ENCODE measurements at places on chromosomes 5 and 9. TPM values are rescaled to one million over a fixed set of nuclear protein-coding genes. Genes with fewer than 3 reads are reported as not detected.

DNA sequence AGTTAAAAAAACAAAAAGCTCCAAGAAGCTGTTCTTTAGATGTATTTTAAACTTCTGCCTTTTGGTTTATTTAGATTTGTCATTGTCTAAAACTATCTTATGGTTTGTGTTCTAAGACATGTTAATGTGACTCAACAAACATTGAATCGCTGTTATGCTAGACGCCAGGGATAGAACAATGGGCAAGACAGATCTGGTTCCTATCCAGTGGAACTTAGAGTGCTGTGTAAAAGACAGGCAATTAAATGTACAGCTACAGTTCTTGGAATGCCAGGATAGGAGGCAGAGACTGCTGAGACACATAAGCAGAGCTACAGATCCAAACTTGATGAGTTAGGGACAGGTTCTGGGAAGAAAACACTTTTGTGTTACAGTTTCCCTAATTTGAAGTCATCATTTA lies 22.4 kb downstream of the LYRM7 start:
- no peak for DNase-seq

GRCh38 chr5:180718810-180719453 lies 20.9 kb downstream of the OR2Y1 start:
- peak; percentile 13 for DNase-seq

- no peak for DNase-seq
Observed at GRCh38 chr9:126470241-126470993, 143.3 kb upstream of the LMX1B start.

Gene PCDHA9
- 0.03 TPM for polyA plus RNA-seq

DNA sequence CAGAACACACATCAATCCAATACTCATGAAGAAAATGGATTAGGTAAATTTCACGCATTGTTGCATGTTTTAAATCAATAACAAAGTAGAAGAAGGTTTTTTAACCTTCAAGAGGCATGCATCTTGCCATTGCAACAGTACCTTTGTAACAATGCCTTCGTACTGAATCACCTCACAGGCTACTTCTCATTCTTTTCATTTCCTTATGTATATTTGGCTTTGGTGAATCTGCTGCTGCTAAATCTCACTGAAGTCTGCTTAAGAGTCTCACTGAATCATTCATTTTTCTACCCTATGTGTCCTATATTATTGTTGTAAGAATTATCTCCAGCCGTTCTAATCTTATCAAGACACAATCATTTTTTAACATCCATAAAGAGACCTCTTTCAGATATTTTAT lies 152.5 kb downstream of the CDH10 start:
- no peak for DNase-seq

- DNase-seq = no peak
Observed at GRCh38 chr9:133333011-133333410, 3.0 kb downstream of the SURF6 start.

Gene ATOX1
- 121 TPM for polyA plus RNA-seq

- DNase-seq = no peak
Observed at GRCh38 chr5:12245429-12245828, 341.2 kb upstream of the CTNND2 start.

Gene LHX3
- polyA plus RNA-seq = not detected

Gene GARIN3
- polyA plus RNA-seq = not detected

- no peak for DNase-seq
Observed at GRCh38 chr9:92289708-92290390, 3.6 kb downstream of the IARS1 start.

DNA sequence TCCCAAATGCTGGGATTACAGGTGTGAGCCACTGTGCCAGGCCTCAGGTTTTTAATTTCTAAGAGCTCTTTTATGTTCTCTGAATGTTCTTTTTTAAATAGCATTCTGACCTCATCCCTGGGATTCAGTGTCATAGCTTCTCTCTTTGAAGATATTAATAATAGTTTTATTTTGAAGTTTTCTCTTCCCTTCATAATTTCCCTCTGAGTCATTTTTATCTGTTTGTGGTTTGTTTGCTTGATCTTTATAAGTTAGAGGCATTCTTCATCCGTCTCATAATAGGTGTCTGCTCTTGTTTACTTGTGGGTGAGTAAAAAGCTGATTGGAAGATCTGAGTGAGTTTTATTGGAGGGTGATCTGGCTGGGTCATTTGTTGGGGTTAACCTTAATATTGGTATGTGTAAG lies 12.5 kb upstream of the MAMDC2 start:
- no peak for DNase-seq

Gene RNF208
- 8.1 TPM for polyA plus RNA-seq

- no peak for DNase-seq
Observed at GRCh38 chr9:92512622-92513021, 23.2 kb downstream of the ECM2 start.

- no peak for DNase-seq
Observed at GRCh38 chr5:62041156-62041756, 264.8 kb upstream of the KIF2A start.

DNA sequence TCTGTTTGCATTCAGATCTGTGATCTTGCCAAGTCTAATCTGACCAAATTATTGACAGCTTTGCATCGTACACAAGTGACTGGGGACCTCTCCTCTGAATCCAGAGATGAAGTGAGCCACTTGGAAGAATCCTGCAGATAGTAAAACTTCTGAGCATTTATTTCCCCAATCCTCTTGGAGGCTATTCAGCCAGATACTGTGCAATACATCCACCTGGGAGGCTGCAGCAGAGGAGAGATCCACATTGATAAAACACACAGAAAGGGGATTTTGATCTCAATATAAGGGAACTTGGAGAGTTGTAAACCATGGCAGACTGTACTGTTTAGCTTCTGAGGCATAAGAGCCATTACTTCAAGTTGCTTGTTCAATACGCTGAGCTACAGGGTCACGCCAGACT lies 654.6 kb downstream of the MTRR start:
- DNase-seq = no peak

Gene ZBTB6
- 5.2 TPM for polyA plus RNA-seq

GRCh38 chr5:43854697-43855292 lies 251.8 kb downstream of the NNT start:
- no peak for DNase-seq

Gene SH3TC2
- polyA plus RNA-seq = 0.99 TPM

Gene PCDHGA8
- 0.25 TPM for polyA plus RNA-seq

- DNase-seq = no peak
Observed at GRCh38 chr5:180099733-180100611, 28.4 kb upstream of the RNF130 start.

Gene FOXD4L5
- polyA plus RNA-seq = not detected

DNA sequence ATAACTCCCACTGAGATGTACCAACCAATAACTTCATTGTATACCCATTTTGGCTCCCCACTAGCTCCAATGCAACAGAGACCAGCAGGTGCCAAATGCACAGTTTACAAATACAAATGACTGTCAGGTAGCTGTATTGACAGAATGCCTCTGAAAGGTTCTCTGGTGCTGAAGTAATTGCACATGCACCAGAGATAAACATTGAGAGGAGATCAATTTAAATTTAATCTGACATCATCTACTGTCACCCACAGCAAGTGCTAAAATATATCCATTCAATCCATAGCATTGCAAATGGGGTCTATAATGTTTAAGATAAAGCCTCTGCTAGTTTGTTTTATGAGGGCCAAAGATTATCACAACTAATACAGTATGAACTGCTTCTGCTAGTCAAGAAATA lies 80.2 kb downstream of the STX17 start:
- no peak for DNase-seq

Gene ADAMTS6
- 2.6 TPM for polyA plus RNA-seq

DNA sequence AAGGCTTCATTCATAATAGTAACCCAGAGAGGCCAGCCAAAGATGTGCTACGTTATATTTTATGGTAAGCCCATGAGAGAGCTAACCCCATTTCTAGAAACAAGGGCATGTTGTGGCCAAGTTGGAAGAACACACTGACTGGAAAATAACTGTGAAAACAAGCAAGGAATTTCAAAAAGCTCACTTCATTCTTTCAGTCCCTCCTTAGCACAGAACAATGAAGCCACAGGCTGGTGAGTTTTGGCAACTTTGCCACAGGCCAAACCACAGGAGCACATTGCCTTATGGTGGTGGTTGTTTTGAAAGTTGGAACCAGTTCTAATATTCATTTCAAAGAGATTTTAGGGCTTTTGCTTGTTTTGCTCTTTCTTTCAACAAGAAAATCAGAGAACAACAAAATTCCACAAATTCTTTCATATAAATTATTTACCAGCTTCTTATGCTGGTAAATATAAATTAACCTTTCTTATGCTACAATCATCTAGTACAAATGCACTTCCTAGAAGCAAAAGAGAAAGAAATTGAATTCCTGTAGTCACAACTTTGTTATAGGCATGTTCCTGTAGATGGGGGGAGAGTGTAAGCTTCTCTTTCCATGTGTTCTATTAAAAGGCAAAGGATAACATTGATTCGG lies 225.4 kb upstream of the RFX3 start:
- no peak for DNase-seq

- no peak for DNase-seq
Observed at GRCh38 chr5:168455201-168455600, 31.1 kb upstream of the RARS1 start.

DNA sequence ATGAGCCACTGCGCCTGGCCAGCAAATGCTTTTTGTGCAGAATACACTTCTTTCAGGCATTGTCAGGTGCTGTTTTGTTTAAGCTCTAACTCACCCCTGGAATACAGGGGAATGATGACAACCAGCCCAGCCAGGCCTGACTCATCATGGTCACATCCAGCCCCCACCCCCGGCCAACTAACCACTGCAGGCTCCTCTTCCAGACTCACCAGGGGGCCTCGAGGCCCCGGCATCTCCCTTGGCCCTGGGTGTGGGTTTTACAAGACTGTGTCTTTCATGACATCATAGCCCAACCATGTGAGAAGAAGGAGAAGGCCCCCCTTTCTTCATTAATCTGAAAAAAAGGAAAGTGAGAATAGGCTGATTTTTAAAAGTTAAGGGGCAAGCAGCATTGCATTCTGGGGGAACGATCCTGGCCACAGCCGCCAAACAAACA lies 35.5 kb downstream of the OLFML2A start:
- DNase-seq = peak; percentile 51

- DNase-seq = no peak
Observed at GRCh38 chr9:133031496-133031911, 707 bp downstream of the GTF3C5 start.

DNA sequence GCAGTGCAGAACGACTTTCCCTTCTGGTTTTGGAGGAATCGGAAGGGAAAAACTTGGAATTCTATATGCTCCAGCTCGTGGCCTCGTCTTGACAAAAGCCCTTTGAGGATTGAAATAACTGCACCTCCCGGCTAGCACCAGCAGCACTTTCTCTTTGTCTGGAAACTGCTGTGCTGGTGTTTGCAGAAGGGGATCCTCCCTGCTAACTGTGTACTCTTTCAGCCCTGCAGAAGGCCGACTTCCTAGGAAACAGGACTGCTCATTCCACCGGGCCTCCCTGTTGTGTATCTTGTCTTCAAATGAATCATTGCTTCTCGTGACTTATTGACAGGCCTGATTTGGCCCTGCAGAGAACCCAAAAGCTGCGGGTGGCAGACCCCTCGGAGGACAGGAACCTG lies 23.6 kb downstream of the STC2 start:
- DNase-seq = no peak

Gene SLC34A1
- polyA plus RNA-seq = 0.04 TPM

Gene JAK2
- polyA plus RNA-seq = 13.7 TPM

GRCh38 chr5:59588922-59589321 lies 304.6 kb downstream of the PDE4D start:
- DNase-seq = no peak

DNA sequence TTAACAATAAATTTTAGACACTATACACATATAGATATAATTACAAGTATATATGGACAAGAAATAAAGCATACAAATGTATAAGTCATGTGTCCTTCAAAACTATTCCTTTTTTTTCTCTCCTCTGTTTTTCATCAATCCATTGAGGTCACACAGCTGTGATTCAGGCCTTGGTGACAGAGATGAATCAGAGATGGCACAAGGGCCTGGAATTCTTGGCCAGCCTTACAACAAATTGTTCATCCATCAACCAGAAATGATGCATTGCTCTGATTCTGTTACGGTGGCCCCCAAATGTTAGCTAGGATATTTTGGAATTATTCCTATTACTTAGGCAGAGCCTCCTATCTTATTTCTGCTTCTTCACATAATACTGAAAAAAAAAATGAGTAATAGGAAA lies 108.7 kb upstream of the MPDZ start:
- DNase-seq = no peak

Gene SLC46A2
- polyA plus RNA-seq = 1.4 TPM

GRCh38 chr5:142837081-142837725 lies 67.0 kb downstream of the ARHGAP26 start:
- no peak for DNase-seq

DNA sequence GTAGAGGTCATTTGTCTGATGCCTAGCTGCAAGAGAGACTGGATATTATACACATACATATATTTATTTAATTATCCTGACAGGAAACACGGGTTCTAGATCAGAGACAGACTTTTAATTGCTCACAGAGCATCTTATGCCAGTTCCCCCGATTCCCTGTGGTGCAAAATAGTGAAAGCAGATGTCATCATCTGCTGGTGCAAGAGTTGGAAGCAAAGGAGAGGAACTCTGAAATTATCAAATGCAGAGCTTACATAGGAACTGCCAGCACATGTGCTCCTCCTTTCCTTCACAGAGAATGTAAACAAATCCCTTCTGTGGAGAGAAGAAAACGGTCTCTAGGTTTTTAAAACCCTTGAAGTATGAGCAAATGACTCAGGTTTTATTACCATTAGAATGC lies 69.3 kb downstream of the DTWD2 start:
- no peak for DNase-seq

GRCh38 chr9:132589148-132590036 lies 7.0 kb downstream of the BARHL1 start:
- no peak for DNase-seq

GRCh38 chr5:939368-939767 lies 46.7 kb downstream of the TRIP13 start:
- DNase-seq = no peak

Gene GARNL3
- 22.0 TPM for polyA plus RNA-seq

- no peak for DNase-seq
Observed at GRCh38 chr9:121299467-121300282, 31.7 kb downstream of the GSN start.

- DNase-seq = no peak
Observed at GRCh38 chr5:96648593-96648992, 13.6 kb upstream of the CAST start.

DNA sequence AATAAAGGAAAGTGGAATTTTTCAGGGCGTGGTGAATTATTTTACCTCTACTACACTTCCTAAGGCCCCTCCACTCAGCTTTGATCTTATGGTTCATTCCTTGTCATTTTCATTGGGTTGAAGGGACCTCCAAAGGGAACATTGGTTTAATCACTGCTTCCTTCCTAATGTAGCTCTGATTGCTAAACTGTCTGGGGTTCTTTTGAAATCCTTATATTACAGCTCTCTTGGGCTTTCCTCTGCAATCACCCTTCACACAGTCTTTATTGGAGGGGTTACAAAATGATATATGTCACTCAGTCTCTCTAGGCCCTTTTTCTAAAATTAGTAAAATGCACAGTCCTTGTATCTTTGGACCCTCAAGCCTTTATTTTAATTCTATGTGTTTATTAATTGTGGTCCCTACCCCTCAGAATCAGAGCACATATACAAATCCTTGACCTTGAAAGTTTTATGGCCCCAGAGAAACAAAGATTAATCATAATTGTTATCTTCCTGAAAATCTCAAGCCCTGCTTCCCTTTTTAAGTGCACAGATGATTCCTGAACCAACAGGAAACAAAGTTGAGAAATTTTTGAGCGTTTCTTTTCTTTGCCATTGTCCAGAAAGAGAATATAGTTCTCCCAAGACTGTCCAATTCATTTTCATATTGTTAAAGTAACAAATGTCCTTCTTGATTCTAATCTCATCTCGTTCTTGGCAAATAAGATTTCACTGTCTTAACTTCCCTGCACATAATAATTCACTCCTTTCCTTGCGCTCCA lies 330.0 kb downstream of the ARRDC3 start:
- no peak for DNase-seq
